ENCODE measurements at places on chromosomes 1 and 21.

- no peak for DNase-seq
Measured at GRCh38 chr21:25646474-25646873, 7.4 kb downstream of the JAM2 start.

DNA sequence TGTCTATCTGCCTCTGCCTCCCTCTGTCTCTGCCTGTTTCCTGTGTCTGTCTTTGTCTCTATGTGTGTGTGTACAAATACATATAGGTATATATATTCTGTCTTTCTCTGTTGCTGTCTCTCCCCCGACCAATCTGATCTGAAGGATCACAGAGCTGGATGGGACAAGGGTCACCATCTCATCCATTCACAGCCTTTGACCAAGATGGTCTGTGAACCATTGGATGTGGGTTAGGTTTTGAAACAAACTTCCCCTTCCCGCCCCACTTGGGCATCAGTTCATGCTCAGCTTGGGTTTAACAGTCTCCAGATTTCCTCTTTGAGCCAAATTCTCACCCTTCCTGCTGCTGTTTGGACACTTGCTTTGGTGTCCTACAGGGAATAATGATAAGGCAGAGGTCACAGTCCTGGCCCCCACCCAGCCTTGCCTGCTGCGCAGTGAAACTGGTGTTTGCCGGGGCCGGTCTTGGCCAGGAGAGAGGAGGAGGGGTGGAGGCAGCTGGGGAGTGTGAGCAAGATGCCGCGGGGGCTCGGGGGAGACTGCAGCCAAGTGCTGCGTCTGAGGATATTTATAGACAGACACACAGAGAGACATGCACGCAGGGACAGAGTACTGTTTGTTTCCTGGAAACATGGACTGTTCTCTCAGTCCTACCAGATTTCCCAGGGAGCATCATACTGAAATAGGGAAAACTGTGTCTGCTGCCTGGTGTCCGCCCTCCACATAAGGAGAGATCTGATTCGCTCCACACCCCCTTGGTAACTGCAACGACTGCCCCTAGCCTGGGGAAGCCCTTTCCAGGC lies 27.0 kb upstream of the BTG2 start:
- DNase-seq = no peak

GRCh38 chr1:21659099-21659923 lies 9.8 kb downstream of the RAP1GAP start:
- DNase-seq = no peak

- DNase-seq = no peak
Measured at GRCh38 chr1:223500560-223501425, 107.6 kb downstream of the CCDC185 start.

DNA sequence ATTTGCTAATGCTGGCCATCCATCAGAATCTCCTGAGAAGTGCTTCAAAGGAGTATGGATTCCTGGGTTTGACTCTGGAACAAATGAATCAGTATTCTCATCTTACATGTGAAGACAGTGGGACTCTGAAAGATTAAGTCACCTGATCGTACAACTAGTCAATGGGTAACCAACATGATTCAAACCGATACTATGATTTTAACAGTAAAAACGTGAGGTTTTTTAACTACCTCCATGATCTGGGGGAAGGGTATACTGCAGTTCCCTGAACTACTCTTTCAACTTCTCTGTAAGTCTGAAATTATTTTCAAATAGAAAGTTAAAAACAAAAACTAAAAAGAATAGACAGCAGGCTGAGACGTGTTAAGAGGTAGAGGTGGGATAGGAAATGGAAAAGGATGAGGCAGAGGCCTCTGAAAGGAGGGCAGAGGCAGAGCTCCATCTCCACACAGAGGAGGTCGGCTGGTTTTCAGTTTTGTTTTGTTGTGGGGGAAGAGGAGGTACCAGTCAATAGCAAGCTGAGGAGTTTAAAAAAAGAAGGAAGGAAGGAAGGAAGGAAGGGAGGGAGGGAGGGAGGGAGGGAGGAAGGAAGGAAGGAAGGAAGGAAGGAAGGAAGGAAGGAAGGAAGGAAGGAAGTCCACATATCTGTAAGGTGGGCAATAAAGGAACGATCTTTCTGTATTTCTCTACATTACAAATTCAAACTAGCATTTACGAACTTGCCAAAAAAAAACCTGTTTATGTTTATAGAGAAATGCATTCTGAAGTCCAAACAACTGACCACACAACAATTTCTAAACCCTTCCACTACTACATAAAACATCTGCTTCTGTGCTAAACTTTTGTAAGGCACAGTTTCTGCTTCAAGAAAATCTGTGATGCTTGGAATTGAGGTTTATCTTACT lies 213.1 kb downstream of the RERE start:
- no peak for DNase-seq

DNA sequence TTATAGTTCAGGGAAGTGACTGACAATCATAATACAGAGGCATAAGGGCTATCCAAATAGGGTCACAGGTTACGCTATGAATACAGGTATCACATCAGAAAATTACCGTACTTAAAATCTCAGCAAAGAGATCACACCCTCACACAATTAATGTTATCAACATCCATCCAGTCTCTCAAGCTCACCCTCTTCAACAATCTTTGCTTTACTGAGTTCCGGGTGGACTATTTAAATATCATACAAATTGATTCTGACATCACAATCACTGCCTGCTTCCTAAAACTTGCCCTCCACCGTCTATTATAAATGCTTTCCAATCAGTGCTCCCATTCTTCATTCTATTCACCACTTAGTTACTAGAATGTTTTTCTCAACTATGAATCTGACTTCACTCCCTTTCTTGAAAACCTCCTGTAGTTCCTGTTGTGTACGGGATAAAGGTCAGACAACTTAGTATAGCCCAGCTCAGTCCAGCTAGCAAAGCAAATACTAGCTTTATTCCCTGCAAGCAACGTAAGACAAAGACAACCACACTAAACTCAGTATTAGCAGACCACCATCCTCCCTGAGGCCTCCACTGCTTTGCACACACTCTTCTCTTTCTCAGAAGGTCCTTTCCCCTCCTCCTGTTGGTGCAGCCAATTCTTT lies 398.7 kb downstream of the SMYD3 start:
- no peak for DNase-seq

GRCh38 chr1:39925721-39926342 lies 24.1 kb upstream of the MYCL start:
- no peak for DNase-seq

- DNase-seq = no peak
Measured at GRCh38 chr1:173856014-173856413, 11.8 kb downstream of the GAS5 start.

GRCh38 chr1:10070206-10070605 lies 37.4 kb downstream of the UBE4B start:
- no peak for DNase-seq

All from chondrocyte (in vitro differentiated cells).